ENCODE measurements at places on chromosomes 2 and 18.

DNA sequence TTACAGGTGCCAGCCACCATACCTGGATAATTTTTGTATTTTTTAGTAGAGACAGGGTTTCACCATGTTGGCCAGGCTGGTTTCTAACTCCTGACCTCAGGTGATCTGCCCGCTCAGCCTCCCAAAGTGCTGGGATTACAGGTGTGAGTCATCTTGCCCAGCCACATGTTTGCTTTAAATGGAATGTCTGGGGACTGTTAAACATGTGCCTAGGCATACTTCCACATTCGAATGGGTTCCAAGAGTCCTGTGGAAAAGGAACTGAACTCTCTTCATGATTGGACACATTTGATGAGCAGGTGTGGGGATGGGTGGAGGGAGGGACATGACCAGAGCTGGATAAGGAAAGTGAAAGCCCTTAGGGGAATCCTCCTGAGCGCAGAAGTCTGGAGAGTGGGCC lies 58.4 kb upstream of the GREB1L start:
- no peak for DNase-seq

GRCh38 chr2:42223067-42223854 lies 54.1 kb downstream of the EML4 start:
- no peak for DNase-seq

DNA sequence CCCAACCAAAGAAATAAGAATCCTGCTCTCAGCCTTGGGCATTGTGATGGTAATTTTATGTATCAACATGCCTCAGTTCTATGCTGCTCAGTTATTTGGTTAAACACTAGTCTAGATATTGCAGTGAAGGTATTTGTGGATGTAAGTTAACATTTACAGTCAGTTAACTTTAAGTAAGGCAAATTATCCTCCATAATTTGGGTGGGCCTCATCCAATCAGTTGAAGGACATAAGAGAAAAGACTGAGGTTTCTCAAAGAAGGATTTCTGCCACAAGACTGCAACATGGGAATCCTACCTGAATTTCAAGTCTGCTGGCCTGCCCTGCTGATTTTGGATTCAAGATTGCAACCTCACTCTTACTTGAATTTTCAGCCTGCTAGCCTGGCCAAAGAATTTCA lies 975.5 kb upstream of the ACVR2A start:
- no peak for DNase-seq

- no peak for DNase-seq
These were observed 25.3 kb upstream of the TNS1 start for GRCh38 chr2:218028189-218028495.

GRCh38 chr2:2014251-2014771 lies 270.0 kb upstream of the PXDN start:
- no peak for DNase-seq

- DNase-seq = no peak
These were observed 438.6 kb upstream of the HNMT start for GRCh38 chr2:137525641-137526190.

GRCh38 chr18:57051021-57051656 lies 95.7 kb upstream of the BOD1L2 start:
- no peak for DNase-seq

DNA sequence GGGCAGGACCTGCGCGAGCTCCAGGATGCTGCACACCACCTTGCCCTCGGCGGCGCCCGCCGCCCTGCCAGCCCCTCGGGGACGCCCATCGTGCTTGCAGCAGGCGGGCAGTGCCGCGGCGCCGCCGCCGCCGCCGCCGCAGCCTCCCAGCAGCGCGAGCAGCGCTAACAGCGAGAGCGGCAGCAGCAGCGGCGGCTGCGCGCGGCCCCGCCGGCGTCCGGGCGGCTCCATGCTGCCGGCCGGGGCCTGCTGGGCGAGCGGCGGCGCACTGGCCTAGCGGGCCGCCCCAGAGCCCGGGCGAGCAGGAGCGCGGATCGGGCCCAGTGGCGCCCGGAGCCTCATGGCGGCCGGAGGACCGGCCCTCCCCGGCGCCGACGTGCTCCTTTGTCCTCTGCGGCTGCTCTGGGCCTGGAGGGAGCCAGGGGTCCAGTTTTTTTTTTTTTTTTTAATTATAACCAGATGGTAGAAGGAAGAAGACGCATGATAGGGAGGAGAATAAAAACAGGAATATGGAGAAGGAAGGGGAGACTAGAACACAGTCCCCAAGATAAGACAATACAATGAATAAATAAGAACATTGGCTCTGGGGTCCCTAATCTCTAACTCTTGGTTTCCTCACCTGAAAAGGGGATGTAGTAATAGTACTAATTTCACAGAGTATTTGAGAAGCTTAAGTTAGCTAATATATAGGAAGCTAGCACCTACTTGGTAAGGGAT lies 17.1 kb upstream of the ANKRD62 start:
- DNase-seq = no peak
